ENCODE measurements at places on chromosomes 3 and 15.
A peak's percentile ranks its signal among the peaks of the same experiment; 100 is the strongest.

DNA sequence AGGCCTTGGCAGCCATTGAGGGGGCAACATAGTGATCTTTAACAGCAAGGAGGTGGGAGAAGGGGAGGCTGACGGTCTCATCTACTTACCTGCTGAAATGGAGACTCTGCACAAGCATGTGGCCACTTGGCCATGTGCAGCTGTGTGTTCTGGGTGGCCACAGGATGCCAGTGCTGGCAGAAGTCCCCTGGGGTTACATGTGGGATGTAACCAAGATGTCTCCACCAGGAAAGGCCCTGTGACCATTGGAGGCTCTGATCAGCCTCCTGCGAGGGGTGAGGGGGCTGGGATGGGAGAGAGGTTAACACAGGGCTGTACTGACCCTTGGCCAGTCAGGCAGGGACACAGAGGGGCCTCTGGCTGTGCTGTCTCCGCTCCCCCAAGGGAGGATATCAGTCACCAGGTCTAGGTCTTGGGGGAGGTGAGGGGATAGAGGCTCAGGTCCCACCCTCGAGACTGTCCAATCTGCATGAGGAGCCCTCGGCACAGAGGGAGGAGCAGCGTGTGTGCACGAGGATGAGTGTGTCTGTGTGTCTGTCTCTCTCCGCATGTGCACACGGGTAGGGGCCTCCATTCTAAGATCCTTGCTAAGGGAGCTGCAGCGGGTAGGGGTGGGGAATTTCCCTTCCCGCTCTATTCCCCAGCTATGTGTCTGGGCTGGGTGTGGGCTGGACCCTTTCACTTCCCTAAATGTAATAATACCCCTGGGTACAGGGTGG lies 19.5 kb downstream of the PRKCD start:
- peak; percentile 80 for DNase-seq

- no peak for DNase-seq
Observed at GRCh38 chr3:30512576-30512975, 93.8 kb upstream of the TGFBR2 start.

DNA sequence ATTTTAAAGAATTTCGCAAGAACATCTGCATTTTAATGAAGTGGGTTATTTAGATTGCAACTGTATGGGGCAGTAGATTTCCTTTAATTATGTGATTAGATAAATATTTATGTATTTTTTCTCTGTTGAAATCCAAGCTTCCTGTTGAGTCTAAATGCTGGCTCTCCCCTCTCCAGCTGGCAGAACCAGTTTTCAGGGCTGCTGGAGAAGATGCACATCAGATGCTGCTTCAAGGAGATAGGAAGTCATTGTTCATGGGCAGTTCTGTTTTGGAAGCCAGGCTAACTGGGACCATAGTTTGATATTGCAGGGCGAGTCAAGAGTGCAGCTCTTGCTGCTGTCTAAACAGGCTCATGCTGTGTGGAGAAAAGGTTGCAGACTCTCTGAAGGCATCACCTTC lies 97.4 kb downstream of the SLC9A9 start:
- DNase-seq, result no peak

DNA sequence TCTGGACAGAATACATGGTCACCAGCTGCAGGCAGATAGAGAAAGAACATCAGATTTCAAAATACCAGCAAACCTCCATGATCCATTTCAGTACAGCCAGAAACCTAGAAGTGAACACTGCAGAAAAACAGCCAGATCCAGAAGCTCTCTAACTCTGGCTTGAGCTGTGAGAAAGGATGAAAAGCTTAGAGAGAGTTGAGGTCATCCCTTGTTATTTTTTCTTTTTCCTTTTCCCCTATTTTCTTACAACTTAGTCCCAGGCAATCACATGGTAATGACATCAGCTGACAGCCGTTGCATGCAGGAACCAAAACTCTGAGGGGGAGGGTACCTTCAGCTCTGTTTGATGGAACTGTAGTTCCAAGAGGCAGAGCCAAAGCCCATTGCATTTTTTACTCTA lies 113.2 kb downstream of the TCF12 start:
- no peak for DNase-seq

DNA sequence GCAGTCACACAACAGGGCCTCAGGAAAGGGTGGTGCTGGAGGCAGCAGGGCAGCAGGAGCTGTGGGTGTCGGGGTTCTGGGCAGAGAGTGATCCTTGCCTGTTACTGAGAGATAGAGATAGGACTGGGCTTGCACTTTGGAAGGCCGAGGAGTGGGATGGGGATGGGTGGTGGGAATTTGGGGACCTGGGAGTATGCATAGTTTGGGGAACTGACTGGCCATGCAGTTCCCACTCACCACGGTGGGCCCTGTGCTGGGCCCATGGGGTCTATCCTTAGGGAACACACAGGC lies 192.5 kb upstream of the LINGO1 start:
- DNase-seq, result no peak

GRCh38 chr3:119395923-119396358 lies 67.5 kb downstream of the TMEM39A start:
- no peak for DNase-seq

GRCh38 chr3:53775018-53775417 lies 71.2 kb downstream of the CHDH start:
- no peak for DNase-seq

GRCh38 chr15:69940441-69941300 lies 157.0 kb downstream of the TLE3 start:
- no peak for DNase-seq

GRCh38 chr3:112647122-112647521 lies 6.2 kb upstream of the CCDC80 start:
- no peak for DNase-seq

DNA sequence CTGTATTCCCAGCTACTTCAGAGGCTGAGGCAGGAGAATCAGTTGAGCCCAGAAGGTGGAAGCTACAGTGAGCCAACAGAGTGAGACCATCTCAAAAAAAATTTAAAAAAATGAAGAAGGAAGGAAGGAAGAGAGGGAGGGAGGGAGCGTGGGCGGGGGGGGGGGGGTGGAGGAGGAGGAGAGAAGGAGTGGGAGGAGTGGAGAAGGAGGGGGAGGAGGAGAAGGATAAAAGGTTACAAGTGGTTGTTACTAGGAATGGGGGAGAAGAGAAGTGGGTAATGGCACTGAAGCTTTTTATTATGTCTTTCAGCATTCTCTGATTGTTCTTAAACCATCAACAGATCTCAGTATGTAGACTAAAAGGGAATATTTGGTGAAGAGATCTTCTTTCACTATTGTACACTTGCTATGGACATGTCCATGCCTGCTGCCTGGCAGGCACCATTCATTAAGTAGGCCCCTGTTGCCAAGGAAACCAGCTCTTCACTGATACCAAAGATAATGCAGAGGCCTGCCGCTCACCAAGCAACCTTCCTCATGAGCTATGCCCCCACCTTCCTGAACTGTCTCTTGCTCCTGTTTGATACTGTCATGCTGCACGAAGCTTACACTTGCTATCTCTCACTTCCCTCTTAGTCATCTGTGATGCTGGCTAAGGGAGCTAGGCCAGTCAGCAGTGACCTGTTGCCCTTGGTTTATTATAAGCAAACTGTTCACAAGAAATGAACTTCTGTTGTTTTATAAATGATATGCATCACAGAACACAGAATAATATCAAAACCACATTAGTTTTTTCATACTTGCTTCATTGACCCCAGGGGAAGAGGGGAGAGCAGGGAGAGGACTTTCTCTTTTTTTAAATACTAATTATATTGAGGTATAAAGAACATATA lies 23.1 kb downstream of the EPM2AIP1 start:
- DNase-seq, result peak; percentile 43

GRCh38 chr15:67479781-67480505 lies 41.0 kb upstream of the C15orf61 start:
- no peak for DNase-seq

DNA sequence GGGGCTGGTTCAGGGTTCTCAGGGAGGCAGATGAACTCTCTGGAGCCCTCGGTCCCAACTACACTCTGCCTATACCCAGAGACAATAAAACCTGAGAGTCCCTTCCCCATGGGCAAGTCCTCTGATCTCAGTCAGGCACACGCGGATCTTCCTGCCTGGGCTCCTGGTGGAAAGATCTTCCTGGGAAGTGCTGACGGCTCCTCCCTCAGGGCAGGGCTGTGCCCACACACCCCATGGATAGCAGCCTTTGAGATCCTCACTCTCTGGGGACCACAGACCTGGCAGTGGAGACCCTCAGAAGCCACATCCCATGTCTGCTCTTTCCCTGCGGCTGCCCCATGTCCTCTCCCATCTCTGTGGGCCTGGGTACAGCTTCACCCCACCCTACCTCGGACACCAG lies 10.4 kb downstream of the SH2D7 start:
- no peak for DNase-seq

- DNase-seq, result no peak
Observed at GRCh38 chr3:39361252-39361927, 21.8 kb upstream of the SLC25A38 start.

DNA sequence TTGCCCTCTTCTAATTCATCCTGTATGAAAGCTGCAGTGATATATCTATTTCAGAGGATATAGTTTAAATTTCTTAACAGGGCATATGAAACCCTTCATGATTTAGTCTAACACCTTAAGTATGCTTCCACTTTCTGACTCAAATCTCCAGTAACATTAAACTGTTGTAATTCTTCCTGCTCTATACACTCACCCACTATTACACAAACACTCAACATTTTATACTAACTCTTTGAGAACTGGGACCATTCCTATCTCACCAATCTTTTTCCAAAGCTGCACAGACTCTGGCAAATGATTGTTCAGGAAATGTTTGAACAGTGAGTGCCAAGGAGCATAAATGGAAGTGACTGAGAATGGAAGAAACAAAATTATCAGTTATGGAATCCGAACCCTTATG lies 560.4 kb upstream of the DPPA4 start:
- DNase-seq, result no peak

DNA sequence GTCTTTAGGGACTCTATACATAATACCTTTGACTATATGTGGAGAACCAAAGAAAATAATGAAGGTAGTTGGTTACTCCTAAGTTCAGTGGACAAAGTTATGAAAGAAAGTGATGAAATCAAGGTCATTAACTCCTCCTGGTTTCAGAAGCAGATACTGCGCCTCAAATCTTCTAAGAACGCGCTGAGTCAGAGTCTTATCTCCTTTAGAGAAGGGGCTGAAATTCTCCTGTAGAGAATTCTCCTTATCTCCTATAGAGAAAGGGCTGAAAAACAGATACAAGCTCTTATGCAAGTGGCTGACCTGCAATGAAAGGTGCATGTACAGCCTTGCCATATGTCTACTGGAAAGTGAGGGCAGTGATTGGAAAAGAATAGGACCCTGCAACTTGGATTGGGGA lies 824.2 kb downstream of the NSUN3 start:
- no peak for DNase-seq

- DNase-seq, result no peak
Observed at GRCh38 chr3:183172051-183172639, 9.6 kb upstream of the LAMP3 start.

DNA sequence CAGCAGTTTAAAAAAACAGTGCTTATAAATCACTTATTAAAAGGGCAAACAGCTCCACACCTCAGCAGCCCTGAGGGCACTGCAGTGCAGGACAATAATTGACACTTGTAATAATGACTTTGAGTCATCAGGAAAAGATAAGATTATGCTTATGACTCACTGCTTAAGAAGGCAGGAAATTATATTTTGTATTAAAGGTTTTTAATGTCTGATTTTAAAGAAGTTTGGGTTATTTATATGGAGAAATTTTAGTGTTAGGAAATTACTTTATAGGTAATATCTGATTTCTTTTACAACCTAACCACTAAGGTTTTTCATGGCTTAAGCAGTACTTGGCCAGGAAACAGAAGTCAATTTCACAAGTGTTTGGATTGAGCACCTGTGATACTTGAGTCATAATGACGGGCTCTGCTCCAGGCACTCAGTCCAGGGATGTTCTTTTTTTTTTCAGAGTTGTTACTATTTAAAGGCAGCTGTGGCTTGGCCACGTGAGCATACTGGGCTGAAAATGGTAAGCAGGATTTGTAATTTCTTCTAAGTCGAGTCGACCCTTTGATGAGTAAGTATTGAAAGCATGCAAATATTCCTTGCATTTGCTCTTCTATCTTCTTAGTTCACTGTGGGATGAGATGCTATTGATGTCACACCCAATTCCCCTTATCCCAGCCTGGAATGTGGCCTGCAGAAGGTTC lies 21.6 kb upstream of the SLC6A20 start:
- DNase-seq, result no peak

DNA sequence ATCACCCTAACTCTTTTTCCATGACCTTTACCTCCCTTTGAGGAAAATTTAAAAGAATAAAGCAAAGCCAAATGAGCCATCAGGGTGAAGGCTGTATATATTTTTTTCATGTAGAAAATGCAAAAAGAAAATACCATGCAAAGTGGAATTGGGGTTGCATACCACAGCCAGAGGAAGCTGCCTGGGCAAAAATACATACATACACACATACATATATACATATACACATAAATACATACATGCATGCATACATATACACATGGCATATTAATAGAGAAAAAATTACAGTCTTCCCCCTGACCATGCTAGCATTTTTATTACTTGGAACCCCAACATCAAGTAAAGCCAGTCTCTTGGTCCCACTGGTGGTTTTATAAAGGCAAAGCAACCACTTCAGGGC lies 63.7 kb upstream of the TMCO5A start:
- no peak for DNase-seq

- no peak for DNase-seq
Observed at GRCh38 chr15:39628546-39629257, 47.8 kb downstream of the THBS1 start.

- DNase-seq, result no peak
Observed at GRCh38 chr3:156654834-156655233, 19.6 kb upstream of the TIPARP start.

- no peak for DNase-seq
Observed at GRCh38 chr15:67980171-67980570, 73.9 kb upstream of the PIAS1 start.

DNA sequence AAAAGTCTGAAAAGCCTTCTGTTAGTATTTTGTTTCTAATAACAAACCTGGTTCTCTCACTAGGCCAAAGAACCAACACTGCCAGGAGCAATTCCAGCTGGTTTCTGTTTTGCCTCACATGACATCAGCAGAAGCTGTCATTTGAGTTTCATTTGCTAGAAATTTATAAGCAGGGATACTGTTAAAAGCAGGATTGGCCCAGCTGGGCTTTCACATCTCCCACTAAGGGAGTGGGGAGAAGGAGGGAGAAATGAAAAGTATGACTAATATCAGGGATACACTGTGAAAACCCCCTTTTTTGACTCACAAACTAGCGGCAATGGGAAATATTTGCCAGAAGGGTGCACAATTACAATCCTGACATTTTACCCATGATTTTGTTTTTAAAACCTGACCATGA lies 5.3 kb downstream of the CCDC80 start:
- DNase-seq, result no peak

All from GM12892 (cell line).